ENCODE measurements at places on chromosomes 11 and 22.

DNA sequence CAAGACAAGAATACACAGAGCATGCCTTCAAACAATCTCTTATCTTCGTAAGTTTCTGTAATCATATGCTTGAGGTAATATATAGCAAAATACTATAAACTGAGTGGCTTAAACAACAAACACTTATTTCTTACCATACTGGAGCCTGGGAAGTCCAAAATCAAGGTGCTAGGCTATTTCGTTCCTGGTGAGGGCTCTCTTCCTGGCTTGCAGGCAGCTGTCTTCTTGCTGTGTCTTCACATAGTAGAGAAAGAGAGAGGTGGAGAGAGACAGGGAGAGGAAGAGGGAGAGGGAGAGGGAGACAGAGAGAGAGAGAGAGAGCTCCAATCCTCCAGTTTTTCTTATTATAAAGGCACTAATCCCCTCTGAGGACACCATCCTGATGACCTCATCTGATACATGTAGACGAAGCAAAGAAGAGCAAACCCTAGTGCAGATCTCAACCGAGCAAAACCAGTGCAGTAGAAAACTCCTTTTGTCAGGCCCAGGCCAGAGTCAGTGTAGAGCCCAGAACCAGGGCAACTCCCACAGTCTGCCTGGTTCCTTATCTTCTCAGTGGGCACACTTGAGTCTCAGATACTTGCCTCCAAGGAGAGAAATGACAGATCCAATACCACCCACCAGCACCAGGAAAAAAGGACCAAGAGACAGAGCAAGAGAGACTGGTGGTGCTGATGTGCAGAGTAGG, 297.1 kb upstream of the NCAM1 start:
- DNase-seq: no peak

DNA sequence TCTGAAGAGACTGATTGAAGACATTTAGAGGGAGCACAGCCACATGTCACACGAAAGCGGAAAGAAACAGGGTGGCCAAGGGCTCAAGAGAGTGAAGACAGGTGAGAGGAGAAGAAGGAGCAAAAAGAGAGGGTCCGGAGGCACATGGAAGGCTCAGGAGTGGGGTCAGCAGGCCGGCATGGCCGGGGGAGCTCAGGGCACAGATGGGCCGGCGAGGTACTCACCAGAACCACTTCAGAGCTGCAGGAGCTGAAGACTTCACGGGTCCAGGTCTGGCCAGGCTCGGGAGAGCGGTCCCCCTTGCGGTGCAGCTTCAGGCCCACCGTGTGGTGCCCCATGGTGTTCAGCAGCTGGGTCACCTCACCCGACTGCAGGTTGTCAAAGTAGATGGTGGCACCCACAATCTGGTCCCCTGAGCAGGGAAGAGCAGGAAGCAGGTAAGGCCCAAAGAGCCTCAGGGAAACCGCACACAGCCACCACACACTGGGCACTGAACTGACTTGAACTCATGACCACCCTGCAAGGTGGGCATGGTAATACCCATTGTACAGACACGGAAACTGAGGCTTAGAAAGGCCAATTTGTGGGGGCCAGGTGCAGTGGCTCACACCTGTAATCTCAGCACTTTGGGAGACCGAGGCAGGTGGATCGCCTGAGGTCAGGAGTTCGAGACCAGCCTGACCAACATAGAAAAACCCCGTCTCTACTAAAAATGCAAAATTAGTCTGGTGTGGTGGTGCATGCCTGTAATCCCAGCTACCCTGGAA, 11.6 kb downstream of the AHNAK start:
- DNase-seq: no peak

- no peak for DNase-seq
Observed at GRCh38 chr22:44815099-44816070, 63.0 kb downstream of the ARHGAP8 start.

DNA sequence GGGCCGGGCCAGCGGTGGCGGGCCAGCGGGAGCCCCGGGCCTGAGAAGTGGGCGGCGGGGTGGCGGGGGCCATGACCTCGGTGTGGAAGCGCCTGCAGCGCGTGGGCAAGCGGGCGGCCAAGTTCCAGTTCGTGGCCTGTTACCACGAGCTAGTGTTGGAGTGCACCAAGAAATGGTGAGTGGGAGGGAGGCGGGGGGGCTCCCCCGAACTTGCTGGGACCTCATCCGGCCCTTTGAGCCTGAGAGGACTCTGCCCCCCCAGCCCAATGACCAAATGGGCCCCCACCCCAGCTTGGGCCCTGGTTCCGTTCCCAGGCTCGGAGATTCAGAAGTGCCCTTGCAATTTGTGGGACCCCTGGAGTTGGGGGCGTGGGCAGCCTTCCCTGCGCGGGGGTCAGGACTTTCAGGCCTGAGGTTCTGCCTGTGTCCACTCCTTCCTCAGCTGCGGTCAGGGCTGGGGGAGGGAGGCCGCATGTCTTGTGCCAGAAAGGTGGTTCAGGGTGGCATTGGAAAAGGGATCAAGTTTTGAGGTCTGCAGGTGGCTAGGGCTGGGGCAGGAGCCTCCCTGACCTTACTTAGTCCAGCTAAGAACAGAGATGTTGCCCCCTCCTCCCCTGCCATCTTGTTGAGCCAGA, 496 bp downstream of the EHBP1L1 start:
- no peak for DNase-seq

GRCh38 chr22:43964314-43964857, 9.1 kb downstream of the SAMM50 start:
- no peak for DNase-seq

GRCh38 chr22:24582056-24582814, 10.6 kb downstream of the LRRC75B start:
- DNase-seq: no peak

DNA sequence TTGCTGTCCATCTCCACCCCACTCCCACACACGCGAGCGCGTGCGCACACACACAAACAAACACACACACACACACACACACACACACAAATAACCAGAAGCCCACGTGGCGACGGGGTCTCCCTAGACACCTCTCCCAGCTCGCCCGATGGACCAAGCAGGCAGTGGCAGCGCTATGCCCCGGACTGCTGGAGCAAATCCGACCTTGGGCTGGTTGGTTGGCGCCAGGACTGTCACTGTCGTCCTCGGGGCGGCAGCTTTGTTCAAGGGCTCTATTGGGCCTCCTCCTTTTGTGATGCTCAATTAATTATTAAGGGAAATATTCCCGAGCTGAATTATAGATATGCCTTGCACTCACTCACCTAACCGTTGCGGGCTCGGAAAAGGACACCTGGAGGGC, 1.7 kb upstream of the KCNA4 start:
- DNase-seq: no peak
